ENCODE measurements at places on chromosomes 12 and 14. TPM values are rescaled to one million over a fixed set of nuclear protein-coding genes. Genes with fewer than 3 reads are reported as not detected.

SLC4A8 gene
- total RNA-seq = 6.2 TPM

MMP17 gene
- total RNA-seq = 3.4 TPM

GLT1D1 gene
- not detected for total RNA-seq

GPR132 gene
- total RNA-seq = not detected

ACACB gene
- total RNA-seq = 2.9 TPM

BCL11B gene
- 2.6 TPM for total RNA-seq

ADAMTS20 gene
- not detected for total RNA-seq

ADGRD1 gene
- not detected for total RNA-seq

B3GNT4 gene
- total RNA-seq = not detected

AQP5 gene
- not detected for total RNA-seq
